ENCODE measurements at places on chromosomes 6 and 20.

GRCh38 chr6:100490065-100490464 lies 25.3 kb upstream of the SIM1 start:
- DNase-seq = no peak

- DNase-seq = no peak
Measured at GRCh38 chr6:10569392-10570127, 48.4 kb downstream of the GCNT2 start.

GRCh38 chr6:140032189-140032588 lies 657.7 kb upstream of the CITED2 start:
- DNase-seq = no peak

- no peak for DNase-seq
Measured at GRCh38 chr6:32963866-32964265, 4.5 kb upstream of the BRD2 start.

DNA sequence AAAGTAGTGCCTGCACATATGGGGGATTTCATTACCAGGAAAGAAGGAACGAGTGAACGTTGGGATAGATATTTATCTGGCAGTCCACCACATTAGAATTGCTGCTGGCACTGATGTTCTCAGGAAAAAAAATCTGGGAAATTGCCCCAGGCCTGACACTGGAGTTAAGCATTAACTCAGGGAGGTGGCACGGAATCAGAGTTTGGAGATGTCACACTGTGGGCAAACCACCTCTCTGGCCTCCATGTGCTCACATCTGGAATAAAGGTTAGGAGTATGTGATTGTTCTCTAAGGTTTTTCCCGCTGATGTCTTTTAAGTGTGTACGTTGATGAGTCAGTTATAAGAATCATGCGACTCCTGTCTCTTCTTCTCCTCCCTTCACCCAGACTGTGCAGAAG lies 7.9 kb downstream of the TGM3 start:
- no peak for DNase-seq

DNA sequence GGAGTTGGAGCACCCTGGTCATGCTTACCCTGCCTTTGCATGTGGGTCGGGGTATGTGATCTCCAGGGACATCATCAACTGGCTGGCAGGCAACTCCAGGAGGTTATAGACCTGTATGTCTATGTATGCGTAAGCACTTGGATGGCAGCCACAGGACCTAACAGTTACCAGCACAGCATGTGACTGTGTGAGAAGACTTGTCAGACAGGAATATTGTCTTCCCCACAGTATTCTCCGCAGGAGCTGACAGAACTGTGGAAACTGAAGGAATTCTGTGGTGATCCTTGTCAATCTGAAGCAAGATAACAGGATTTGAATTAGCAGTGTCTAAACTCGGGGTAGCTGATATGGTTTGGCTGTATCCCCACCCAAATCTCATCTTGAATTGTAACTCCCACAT lies 59.2 kb downstream of the TMEM244 start:
- no peak for DNase-seq

DNA sequence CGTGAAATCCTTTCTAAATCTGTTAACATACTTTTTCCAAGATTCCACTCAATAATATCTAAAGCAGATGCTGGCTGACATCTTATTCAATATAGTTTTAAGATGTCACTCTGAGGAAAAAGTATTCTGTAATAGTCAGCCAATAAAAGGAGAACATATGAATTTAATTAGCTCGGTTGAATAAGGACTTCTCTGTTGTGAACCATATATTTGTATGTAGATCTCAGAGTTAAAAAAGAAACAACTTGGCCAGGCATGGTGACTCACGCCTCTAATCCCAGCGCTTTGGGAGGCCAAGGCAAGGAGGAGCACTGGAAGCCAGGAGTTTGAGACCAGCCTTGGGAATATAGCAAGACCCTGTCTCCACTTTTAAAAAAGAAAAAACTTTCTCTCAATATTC lies 7.4 kb upstream of the CD24 start:
- DNase-seq = no peak

- no peak for DNase-seq
Measured at GRCh38 chr20:21554985-21555384, 41.1 kb upstream of the NKX2-2 start.

DNA sequence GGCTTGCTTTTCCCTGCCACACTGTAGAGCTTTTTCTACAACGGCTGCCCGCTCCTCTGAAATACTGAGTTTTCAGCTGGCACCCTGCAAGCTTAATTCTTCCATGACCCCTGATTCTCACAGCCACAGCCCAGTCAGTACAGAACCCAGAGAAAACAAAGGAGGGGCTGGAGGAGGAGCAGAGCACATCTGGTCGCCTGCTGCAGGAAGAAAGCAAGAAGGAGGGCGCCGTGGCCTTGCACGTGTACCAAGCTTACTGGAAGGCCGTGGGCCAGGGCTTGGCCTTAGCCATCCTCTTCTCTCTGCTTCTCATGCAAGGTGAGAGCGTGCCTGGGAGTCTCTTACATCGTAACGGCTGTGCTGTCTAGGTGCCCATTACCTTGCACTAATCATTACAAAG lies 11.3 kb downstream of the DLK2 start:
- DNase-seq = no peak

DNA sequence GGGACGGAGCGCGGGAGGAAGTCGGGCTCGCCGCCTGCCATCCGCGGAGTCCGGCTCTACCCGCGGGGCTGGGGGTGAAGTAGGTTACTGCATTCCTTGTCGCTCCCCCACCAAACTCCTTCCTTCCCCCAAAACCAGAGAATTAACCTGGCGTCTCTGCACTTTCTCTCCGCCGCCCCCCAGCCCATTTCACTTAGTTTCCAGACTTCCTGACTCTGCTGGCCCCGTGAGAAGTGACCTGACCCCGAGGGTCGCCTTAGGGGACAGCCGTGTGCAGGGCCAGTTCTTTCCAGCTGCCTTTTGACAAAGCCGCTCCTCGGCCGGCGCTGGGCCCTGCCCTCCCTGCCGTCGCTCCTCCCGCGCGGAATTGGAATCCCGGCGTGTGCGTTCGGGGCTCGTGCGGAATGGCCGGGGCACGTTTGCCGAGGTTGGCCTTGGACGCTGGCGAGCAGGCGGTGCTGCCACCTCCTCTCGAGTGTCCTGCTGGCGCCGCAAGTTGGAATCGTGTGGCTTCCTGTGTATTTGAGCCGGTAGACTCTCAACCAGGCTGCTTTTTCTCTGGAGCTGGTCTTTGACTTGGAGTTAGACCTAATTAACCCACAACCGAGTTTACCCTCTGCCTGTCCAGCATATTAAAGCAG lies 650 bp downstream of the DCBLD1 start:
- peak; percentile 19 for DNase-seq

GRCh38 chr6:40346246-40346645 lies 240.9 kb downstream of the LRFN2 start:
- DNase-seq = no peak

DNA sequence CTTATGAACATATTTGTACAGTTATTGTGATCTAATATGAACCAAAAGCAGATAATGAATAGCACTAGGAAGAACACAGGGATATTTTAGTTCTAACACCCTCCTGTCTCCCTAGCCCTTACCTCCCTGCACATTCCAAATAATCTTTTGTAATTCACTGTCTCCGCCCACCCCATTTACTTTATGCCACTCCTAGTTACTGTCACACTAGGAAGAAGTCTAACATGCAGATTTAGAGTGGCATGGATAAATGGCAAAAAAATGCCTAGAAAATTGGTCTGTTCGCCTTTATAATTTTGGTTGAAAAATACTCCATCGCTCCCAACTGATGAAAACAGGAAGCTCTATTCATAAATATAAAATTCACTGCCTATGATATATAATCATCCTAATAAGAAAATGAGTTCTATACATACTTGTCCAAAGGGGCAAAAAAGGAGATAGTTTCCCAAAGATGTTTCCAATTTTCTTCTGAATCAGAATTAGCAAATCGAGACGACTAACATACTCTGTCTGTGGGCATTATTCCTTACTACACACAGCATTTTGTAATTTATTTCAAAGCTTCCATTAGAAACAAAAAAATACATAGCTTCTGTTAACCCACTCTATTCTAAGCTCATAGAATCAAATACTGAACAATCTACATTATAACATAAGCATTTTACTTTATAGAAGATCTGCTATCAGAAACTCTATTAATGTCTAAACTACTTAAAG lies 1.3 kb upstream of the RUNX2 start:
- no peak for DNase-seq

DNA sequence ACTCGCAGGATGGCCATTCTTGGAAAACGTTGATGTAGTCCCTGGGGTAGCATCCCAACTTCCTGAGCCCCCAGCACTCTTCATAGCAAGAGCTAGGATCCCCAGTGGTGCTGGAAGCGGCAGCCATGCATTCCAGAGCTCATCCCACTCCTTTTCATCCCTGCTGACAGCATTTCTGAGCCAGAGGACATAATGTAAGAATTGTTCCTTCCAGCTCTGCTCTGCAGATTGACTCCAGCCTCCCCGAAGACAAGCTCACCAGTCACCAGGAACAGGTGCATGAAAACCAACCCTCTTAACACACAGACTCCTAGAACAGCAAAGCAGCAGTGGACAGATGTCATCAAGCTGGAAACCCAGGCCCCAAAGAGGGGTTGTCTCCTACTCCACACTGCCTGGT lies 3.8 kb downstream of the SLC13A3 start:
- DNase-seq = no peak

- DNase-seq = no peak
Measured at GRCh38 chr6:45791211-45792168, 224.2 kb downstream of the CLIC5 start.

- no peak for DNase-seq
Measured at GRCh38 chr6:78383968-78384367, 483.4 kb upstream of the IRAK1BP1 start.

- DNase-seq = no peak
Measured at GRCh38 chr6:1610497-1611321, 994 bp downstream of the FOXC1 start.

DNA sequence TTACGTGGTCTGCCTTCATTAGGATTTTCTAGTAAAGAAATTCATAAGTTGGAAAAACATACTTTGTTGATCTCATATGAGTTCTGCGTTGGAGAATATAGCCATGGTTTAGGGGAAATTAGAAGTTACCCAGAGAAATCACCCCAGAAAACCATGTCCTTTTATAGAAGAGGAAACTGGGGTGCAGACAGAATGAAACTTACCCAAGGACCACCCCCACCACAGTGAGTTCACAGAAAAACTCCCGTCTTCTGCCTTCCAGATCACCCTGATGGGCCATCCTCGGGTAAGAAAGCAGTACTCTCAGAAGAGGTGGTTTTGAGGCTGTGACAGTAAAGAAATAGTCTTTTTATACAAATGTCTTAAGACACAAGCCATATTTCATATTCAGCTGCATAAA lies 25.1 kb upstream of the MAFB start:
- DNase-seq = no peak

DNA sequence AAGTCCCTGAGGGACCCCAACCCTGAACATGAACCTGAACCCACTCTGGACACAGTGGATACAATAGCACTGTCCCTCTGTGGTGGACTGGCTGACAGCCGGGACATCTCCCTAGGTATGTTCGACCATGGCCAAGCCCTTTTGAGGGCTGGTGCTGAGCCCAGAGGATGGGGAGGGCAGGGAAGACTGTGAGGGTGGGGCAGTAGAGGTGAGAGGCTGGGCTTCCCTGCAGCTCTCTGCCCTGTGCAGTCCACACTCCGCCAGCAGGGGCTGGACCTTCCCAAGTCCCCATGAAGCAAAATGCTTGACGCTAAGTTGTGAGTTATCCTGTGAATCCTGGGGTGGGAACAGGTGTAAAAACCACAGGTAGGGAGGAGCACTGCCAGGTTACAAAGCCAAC lies 11.5 kb downstream of the LPIN3 start:
- DNase-seq = no peak

DNA sequence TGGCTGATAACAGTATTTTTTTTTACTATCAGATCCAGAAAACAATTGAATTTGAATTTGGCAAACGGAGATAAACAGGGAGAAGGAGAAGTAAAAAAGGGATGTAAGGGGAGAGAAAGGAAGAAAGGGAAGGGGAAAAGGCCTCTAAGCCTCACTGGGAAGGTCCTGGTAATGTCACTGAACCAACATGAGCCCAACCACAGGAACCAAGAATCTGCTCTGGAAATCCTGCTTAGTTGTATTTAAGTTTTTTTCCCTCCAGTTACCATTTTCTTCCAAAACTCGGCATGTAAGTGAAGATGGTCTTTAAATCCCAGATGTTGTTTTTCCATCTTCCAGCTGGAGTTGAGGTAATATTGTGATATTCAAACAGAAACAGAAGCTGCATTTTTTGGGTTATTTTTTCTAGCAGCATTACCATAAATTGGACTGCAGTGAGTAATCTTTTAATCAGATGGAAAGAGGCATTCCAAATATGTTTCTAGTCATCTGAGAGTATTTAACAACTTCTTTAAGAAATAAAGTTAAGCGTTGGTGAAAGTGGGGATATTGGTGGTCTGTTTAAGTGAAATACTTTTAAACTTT lies 91.1 kb downstream of the TXNDC5 start:
- no peak for DNase-seq

- no peak for DNase-seq
Measured at GRCh38 chr20:14657266-14658005, 320.0 kb upstream of the FLRT3 start.

DNA sequence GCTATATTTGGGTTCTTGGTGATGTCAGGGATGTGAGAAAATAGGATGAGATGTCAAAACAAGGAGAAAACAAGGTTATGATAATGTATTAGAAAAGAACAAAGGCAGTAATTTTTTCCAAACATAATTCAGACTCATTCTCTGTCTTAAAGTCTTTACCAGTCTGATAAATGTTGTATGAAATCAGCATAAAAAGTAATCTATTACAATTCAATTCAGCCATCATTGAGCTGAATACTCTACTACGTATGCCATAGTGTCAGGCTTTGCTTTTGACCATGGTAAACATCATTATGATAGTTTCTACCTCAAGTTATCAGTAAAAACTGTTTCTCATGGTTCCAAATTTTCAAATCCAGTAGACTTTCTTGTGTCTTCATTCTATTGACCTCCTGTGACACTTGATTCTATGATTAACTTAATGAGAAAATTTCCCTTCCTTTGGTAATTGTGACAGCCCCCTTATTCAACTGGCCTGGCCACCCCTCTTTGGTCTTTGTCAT lies 75.0 kb downstream of the EPHA7 start:
- DNase-seq = no peak

GRCh38 chr6:36969240-36969691 lies 14.7 kb downstream of the PI16 start:
- DNase-seq = no peak

DNA sequence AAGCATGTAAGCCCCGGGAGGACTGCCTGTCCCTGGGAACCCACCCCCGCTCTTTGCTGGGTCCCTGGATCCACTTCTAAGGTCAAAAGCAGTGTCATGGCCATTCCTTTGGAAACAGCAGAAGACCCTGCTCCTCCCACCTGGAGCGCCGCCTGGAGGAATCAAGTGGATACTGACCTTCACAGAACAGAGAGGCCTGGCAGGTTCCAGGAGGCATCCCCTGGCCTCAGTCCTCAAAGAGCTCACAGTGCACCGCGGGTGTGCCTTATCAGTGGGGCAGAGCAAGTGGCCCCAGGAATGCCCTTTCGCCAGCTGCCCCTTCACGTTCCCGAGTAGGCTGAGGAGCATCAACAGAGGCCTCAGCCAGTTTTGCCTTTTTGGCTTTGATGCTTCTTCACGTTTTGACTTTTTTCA lies 11.1 kb upstream of the SLC4A11 start:
- DNase-seq = no peak
